T47D (cell line): ENCODE measurements at places on chromosomes 6 and 20.
A peak's percentile ranks its signal among the peaks of the same experiment; 100 is the strongest.

DNA sequence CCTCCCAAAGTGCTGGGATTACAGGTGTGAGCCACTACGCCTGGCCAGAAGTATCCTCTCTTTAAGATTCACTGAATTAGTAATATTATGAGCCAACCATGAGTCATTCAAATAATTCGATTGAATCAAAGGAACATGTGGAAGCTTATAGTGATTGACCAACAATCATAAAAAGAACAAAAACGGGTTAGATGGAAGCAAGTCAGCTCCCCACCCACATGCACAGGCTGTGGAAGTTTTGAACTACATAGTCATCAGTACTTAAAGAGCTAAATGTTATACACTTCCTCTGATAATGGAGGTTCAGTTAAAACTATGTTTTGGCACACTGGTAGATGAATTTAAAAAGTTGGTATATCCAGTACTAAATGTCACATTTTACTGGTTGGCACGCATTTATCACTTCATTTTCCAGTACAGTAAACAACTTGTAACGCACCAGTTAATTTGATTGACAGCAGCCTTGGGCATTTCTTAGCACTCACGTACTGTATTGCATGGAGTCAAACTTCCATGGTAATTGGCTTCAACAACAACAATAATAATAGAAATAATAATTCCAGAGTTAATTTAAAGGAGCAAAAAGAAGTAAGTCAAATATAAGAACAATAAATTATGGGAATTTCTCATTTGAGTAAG lies 1107.3 kb upstream of the MAP3K7 start:
- no peak for DNase-seq

DNA sequence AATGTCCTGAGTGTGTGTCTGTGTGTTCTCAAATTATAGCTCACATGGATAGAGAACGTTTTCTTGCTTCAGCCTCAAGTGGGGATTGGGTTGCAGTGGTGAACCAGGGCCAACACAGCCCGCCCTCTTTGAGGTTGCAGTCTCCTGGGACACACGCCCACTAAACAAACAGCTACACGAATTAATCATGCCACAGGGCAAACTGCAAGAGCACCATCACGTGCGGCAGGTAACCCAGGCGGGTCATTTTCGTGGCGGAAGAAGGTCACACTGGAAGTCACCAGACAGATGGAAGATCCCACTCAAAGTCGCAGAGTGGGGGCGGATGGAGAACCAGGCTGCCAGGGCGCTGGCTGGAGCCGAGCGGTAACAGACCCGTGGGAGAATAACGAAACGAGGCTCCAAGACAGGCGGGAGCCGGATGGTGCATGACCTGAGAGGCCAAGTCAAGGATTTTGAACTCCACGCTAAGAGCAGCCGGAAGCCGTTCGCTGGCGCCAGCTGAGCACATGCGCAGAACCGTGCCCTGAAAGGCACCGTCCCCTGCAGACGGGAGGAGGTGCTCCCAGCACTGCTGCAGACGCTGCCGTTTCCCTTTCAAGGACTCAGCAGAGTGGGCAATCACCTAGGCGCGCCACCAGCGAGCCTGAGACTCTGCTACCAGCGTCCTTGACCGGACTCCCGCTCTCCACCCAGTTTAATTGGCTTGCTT lies 10.7 kb downstream of the DLL1 start:
- DNase-seq = peak; percentile 75

DNA sequence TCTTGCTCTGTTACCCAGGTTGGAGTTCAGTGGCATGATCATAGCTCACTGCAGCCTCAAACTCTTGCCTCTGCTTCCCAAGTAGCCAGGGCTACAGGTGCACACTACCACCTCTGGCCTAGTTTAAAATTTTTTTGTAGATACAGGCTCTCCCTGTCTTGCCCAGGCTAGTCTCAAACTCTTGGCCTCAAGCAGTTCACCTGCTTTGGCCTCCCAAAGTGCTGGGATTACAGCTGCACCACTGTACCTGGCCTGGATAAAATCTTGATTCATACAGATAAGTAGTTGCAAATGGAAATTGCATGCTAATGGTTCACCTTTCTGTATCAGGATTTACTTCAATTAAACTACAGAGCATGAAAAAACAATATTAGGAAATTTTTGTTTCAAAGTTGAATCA lies 4.2 kb downstream of the CD2AP start:
- peak; percentile 60 for DNase-seq

- peak; percentile 52 for DNase-seq
Observed at GRCh38 chr6:227074-227782, 65.1 kb upstream of the DUSP22 start.

DNA sequence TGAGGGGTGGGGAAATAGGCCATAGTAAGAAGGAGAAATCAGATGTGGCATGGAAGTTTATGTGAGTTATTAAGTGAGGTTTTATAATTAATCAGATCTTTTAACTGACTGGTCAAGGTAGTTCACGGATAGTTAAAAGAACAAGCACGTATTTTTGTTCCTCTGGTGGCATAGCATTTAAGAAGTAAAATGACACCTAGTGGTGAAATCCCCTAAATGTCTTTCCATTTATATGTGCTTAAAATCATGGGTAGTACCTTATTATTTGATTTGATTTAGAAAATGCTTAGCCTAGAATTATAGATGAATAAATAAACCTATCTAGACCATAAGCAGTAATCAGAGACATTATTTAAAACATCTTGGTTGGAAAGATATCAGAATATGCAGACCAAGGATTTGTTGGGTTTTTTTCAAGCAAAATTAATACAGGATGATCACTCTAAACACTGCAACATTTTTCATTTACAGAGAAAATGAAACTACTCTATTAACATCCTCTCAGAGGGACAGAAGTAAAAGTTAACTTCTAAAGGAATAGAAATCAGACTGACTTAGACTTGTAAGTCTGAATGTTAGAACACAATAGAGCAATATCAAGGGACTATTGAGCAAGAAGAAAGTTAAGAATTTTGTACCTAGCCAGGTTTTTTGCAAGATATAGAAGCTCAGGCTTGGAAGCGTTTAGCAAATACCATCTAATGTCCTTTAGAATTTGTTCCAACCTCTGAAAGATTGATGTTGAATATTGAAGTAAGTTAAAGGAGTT lies 81.1 kb downstream of the STXBP5 start:
- DNase-seq = peak; percentile 48

GRCh38 chr6:168835991-168836390 lies 395.0 kb downstream of the SMOC2 start:
- no peak for DNase-seq

DNA sequence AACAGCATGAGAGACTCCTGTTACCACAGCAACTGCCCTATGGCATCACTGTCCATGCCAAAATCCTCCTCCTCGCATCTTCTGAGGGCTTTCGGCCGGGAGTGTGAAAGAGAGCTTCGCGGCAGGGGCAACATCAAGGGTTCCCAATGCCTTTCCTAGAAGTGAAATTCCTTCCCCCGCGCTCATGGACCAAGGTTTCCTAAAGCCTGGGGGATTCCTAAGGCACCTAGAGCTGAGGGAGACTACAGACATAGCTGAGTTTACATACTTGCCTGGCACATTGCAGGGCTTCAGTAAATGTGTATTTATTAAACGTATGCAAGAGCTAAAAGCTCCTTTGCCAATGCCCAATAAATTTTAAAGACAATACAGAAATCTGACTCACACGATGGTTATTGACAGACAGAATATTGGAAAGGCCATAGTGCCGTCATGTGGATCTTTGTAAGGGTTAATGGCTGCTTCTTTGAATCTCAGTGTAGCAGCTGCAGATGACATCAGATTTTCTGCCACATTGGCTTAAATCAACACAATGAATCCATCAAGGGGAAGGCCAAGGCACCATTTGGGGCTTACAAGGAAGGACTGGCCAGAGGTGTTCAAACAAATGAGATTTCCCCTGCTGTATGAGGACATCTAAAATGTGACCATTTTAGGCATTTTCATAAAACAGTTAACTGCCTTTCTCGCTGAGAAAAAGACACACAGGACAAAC lies 281.2 kb upstream of the JARID2 start:
- DNase-seq = no peak

- DNase-seq = no peak
Observed at GRCh38 chr6:34213772-34214171, 22.9 kb upstream of the HMGA1 start.

DNA sequence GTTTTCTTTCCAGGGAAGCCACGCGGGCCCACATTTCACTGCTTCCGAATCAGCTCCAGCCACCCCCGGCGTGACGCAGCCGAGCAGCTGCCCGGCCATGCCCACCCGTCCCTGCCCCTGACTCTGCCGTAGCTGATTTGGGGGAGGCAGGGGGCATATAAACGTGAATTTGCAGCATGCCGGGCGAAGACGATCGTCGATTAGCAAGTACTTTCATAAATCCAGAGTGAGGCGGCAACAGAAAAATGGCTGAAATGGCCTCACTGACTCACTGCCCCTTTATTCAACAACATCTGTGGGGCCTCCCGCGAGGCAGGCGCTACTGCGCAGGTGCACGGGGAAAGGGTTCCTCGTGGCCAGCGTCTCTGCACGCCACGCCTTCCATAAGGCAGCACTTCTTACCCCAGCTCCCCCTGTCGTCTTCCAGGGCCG lies 118.0 kb downstream of the DLL1 start:
- no peak for DNase-seq

- no peak for DNase-seq
Observed at GRCh38 chr6:138013959-138014358, 93.3 kb downstream of the PERP start.

DNA sequence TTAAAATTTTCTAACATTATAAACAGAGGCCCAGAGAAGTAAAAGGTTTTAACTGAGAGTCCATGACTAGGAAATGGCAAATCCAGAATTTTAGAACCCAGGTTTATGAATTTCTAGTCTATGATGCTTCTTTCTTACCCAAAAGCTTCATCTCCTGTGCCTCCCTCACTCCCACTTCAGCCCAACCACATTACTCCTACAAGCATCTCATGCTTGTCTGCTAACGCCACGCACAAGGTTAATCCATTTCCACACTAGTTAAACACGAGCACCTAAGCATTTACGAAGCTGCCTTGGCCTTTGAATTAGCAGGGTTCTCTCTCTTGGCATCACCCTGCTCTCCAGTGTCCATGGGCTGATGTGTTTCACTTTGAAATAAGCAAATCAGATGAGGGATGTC lies 32.0 kb downstream of the TNFRSF21 start:
- DNase-seq = no peak

DNA sequence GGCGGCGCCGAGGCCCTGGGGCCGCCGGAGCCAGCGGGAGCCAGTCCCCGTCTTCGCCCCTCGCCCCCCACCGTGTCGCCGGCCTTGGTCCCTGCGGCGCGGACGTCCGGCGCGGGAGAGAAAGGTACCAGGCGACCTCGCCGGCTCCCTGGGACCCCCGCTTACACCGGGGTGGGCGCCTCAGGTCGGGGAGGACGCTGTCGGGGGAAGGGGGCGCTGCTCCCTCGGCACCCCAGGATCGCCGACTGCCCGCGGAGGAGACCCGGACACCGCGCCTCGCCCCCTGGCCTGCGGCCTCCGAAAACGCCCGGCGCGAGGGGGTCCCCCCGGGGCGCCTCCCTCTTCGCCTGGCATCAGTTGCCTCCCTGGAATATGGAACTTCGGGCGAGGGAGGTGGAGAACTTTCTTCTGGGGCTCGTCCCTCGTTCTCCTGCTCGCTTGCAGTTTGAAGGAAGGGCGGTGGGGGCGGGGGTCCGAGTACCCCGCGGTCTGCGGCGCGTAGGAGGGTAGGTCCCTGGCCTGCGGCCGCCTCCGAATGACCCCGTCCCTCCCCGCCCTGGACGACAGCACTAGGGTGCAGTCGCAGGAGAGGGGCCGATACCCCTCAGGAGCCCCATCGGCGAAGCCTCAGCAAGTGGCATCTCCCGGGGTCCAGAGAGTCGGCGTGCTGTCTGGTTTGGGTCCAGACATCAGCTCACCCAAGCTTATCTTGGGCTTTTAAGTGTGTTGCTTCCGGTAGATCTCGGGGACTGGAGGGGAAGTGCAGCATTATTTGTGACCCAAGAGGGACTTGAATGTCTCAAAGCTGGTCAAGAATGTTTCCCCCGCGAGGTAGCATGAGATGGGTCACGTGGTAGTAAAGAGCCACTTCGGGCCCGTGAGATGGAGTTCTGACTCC lies 549 bp downstream of the ANKRD6 start:
- peak; percentile 30 for DNase-seq

DNA sequence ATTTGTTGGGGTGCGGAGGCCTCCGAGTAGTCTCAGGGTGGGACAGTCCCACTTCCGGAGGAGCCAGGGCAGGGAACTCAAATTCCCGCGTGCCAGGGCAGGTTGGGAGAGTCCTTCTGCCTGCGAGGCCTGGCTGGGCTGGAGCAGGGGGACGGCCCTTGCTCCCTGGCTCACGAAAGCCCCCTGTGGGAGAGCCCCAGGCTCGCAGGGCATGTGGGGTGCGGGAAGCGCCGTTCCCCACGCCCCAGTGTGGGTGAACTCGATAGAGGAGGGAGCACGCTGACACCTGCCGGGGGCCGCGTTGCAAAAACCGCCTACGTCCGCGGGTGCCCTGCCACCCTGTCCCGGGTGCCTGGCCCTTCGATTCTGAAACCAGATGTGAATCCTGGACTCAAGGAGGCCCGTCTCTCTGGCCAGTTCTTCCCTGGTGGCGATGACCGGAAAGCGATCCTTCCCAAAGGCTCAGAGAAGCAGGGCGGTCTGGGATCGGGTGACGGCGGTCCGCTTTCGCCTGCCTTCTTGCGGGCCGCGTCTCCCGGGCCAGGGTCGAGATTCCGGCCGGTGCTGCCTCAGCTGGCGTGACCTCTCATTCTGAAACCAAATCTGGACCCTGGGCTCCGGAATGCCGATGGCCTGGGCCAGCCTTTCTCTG lies 1846.5 kb upstream of the DEFB115 start:
- DNase-seq = no peak

GRCh38 chr6:73157870-73158269 lies 67.4 kb downstream of the KHDC1L start:
- DNase-seq = no peak

- DNase-seq = peak; percentile 65
Observed at GRCh38 chr6:157274471-157275226, 48.7 kb downstream of the TMEM242 start.

DNA sequence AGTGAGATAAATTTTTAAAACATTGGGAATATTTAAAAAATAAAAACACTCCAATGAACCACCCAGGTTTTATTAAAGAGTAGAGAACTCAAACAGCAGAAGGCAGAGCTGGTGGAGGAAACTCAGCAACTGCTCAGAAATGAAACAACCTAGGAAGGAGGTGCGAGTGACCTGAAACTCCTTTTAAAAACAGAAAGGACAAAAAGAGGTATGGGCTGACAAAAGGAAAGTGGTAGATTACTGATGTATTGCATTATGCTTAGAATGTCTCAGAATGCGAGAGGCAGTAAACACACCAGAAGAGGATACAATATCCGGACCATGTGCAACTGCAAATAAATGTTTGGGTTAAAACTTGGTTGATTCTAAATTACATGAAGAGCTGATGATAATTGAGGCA lies 97.6 kb downstream of the ESR1 start:
- DNase-seq = no peak

GRCh38 chr6:151002057-151002450 lies 136.6 kb downstream of the MTHFD1L start:
- DNase-seq = no peak

DNA sequence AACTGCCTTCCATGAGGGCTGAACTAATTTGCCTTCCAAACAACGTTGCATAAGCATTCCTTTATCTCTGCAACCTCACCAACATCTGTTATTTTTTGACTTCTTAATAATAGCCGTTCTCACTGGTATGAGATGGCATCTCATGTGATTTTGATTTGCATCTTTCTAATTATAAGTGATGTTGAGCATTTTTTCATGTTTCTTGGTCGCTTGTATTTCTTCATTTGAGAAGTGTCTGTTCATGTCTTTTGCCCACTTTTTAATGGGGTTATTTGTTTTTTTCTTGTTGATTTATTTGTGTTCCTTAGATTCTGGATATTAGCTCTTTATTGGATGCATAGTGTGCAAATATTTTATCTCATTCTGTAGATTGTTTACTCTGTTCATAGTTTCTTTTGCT lies 46.4 kb downstream of the TNFAIP3 start:
- DNase-seq = no peak
